Stimulated activated CD4-positive, alpha-beta T cell treated with anti-CD3 and anti-CD28 coated beads, Interleukin-1b, Interleukin-23, amount 100 ng/mL, for 4 hours (primary cell): ENCODE measurements at places on chromosomes 5 and 9.

DNA sequence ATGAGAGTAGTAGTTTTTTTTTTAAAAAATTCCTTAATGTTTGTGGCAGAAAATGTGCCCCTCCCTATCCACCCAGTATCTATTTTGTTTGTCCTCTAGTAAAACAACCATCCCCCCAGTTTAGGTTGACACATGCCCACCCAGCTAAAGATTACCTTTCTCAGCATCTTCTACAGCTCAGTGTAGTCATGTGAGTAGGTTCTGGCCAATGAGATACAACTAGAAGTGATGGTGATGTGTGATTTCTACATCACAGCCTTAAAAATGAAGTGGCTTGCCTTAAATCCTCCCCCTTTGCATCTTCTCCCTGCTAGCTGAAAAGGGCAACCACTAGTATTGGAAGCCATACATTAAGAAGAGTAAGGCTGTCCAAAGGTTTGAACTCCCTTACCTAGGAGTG lies 14.9 kb downstream of the CHD1 start:
- no peak for DNase-seq

DNA sequence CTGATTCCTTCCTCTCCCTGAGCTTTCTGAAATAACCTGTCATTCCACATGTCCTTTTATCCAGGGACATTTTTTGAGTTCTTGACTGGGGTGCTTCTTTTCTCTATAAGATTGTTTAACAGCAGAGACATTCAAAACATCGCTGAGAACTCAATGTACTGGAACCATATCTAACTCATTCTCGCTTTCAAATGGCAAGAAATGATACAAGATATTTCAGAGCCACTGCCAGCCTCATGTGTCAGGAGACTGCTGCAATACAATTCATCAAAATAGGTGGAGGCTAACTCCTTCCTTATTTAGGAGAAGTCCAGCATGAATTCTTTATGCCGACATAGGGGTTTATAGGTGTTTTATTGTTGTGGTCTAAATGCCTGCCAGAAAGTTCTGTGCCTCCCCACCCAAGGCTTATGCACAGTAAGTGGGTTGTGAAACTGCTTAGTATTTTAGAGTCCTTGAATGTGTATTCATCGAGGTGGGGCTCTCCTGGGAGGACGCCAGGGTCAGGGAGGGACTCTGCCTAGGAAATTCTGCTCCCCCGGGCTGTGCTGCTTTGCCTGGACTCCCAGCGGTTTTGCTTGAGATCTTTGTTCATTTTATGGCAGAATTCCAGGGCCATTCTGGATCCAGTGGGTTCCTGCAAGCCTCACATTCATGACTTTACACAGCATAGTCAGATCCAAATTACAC lies 53.9 kb downstream of the ZNF474 start:
- DNase-seq, result no peak

- no peak for DNase-seq
Observed at GRCh38 chr5:135930949-135931295, 23.9 kb downstream of the LECT2 start.

DNA sequence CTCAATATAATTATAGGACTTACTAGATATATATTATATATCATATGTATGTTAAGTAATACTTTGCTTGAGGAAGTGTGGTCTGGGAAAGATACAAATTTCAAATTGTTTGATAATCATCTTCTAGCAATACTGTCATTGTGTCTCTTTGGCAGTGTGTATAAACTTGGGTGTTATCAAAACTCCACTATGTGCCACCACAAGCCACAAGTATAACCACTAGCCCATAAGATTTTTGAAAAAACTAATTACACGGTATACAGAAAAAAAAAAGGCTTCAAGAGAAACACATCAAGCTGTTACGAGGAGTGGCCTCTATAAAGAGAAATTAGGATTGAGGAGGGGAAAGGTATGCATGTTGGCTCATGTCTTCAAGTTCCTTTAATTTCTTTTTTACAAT lies 44.7 kb upstream of the PCSK5 start:
- no peak for DNase-seq

- DNase-seq, result no peak
Observed at GRCh38 chr9:23543419-23543818, 282.6 kb downstream of the ELAVL2 start.

GRCh38 chr9:129898185-129898584 lies 62.9 kb downstream of the USP20 start:
- DNase-seq, result no peak

DNA sequence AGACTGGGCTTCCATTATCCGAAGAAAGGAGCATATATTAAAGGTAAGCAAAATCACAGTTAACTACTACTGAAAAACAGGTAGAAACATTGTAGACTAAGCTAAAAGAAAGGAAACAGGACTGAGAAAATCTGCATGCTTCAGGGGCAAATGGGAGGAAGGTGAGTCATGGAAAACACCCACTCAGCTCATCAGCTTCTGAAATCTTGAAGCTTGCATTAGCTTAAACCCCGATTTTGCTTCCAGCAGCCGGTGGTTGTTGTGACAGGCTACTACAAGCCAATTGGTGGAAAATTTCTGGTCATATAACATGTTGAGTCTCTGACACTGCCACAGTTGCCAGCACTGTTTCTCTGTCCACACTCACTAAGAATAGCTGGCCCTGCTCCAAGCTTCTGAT lies 179.6 kb upstream of the PUM3 start:
- DNase-seq, result no peak

GRCh38 chr5:69335341-69335935 lies 2.8 kb upstream of the CCDC125 start:
- DNase-seq, result no peak

GRCh38 chr9:73151653-73152542 lies at the start of gene ANXA1:
Gene ANXA1 (plus strand): TSS chr9:73151865. CDS start chr9:73158536, 6,671 bp downstream.
- no peak for DNase-seq

- no peak for DNase-seq
Observed at GRCh38 chr9:108521063-108521590, 334.7 kb downstream of the ACTL7B start.

- DNase-seq, result no peak
Observed at GRCh38 chr9:28086881-28087280, 513.6 kb upstream of the C9orf72 start.

GRCh38 chr5:156087577-156088110 lies 239.3 kb upstream of the SGCD start:
- DNase-seq, result no peak

DNA sequence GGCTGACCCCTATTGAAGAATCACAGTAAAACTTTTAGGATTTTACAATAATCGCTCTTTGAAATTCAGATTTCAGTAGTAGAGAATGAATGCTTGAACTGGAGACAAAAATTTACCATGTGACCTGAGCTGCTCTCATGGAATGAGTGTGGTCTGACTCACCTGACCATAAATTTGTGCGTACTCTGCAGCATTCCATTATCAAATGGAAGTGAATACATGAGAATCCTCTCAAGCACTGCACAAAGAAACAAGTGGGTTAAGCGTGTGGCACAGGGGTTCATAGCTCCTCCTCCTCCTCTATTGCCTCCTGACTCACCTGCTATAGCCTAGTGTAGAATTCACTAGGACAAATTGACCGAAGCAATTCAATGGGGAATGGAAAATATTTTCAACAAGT lies 269.8 kb upstream of the CDH9 start:
- no peak for DNase-seq

DNA sequence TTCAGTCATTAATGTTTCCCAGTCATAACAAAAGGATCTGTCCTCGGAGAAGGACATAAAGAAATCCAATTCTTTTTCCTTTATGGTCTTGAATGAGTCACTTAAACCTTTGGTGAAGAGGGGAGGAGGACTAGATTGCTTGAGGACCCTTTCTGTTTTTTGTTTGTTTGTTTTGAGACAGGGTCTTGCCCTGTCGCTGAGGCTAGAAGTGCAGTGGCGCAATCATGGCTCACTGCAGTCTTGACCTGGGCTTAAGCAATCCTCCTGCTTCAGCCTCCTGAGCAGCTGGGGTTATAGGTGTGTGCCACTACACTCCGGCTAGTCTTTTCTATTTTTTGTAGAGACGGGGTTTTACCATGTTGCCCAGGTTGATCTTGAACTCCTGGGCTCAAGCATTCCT lies 12.3 kb downstream of the TIGD6 start:
- DNase-seq, result no peak

DNA sequence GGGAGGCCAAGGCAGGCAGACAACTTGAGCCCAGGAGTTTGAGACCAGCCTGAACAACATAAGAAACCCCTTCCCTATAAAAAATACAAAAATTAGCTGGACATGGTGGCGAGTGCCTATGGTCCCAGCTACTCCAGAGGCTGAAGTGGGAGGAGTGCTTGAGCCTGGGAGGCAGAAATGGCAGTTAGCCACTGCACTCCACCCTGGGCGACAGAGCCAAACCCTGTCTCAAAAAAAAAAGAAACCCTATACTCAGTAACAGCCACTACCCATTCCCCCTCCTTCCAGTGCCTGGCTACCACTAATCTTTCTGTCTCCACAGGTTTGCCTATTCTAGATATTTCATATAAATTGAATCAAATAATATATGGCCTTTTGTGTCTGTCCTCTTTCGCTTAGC lies 14.3 kb upstream of the SIL1 start:
- DNase-seq, result no peak

GRCh38 chr9:113345190-113345589 lies 4.2 kb upstream of the BSPRY start:
- DNase-seq, result no peak

- DNase-seq, result no peak
Observed at GRCh38 chr5:170330568-170331054, 33.0 kb upstream of the LCP2 start.
